CD4-positive, alpha-beta memory T cell (primary cell): ENCODE measurements at places on chromosomes 3 and 15. TPM values are rescaled to one million over a fixed set of nuclear protein-coding genes. Genes with fewer than 3 reads are reported as not detected.

DNA sequence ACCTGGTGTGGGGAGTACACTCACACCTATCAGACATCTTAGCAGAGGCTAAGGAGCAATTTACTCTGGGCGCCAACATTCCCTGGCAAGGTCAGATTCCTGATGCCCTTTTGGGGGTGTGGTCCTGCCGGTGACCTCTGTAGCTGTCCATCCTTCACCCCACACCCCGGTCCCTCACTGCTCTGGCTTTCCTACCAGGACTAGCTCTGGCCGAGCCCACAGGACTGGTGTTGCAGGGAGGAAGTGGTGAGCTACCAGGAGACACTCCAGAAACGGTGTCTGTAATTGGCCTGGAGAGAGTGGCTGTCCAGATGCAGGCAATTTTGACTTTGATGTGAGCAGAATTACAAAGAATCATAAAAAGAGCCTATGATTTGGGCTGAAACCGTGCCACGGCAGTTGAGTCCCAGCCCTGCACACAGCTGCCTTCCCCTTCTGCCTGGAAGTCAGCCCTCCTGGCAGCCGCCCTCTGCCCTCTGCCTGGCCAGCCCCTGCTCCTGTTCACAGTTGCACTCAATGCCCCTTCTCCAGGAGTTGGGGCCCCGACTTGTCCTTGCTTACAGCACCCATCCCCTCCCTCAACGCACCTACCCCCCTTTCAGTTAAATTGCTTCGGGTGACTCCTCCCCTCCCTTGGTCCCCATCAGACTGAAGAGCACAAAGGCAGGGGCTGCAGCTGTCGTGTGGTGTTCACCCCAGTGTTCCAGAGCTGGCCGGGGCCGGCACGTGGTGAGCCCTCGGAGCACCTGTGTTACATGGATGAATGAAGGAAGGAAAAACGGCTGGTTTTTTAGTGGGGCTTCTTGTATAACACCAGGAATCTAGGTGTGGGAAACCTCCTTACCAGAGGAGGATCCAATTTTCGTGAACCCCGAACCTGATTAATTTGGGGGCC, 80.2 kb upstream of the TPM1 start:
- DNase-seq, result no peak

The SLC2A2 gene
- total RNA-seq, result not detected

DNA sequence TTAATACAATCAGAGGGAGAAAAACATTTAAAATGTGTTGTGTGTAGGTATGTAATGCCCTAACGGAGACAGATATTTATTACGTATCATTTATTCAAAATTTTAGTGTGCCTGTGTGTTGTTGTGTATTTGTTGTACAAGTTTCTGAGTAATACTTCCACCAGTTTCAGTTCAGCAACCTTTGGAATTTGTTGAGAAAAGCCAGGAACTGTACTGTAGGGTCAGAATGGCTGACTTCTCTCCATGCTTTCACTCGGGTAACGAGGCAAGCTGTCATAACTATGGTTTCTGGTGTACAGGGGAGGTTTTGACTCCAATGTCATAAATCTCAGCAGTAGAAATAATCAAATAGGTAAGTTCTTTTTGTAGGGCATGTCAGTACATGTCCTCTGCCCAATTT, 23.8 kb upstream of the CNTN6 start:
- no peak for DNase-seq

GRCh38 chr15:64429448-64429847, 30.9 kb upstream of the ZNF609 start:
- DNase-seq, result no peak

GRCh38 chr15:48637639-48638038, 7.9 kb downstream of the FBN1 start:
- no peak for DNase-seq
